Progenitor cell of endocrine pancreas (in vitro differentiated cells): ENCODE measurements at places on chromosomes 12 and 14. TPM values are rescaled to one million over a fixed set of nuclear protein-coding genes. Genes with fewer than 3 reads are reported as not detected.

ARL1 gene
- total RNA-seq, result 68.8 and 74.9 TPM in 2 replicates

MYO1H gene
- 0.51 and 0.77 TPM in 2 replicates for total RNA-seq

IRAK3 gene
- 0.02 TPM in 1 of 2 replicates, not detected in the other for total RNA-seq

TEAD4 gene
- 19.7 and 24.5 TPM in 2 replicates for total RNA-seq

MFAP5 gene
- not detected in 2 replicates for total RNA-seq

- DNase-seq, result no peak
These were observed 27.4 kb downstream of the RAB21 start for GRCh38 chr12:71782017-71782416.

- DNase-seq, result no peak
These were observed 15.6 kb downstream of the SPRING1 start for GRCh38 chr12:116722245-116722644.

GRCh38 chr14:93967637-93968250 is 8.6 kb downstream of the ASB2 start:
- no peak for DNase-seq

GRCh38 chr14:20428010-20428365 is 8.0 kb downstream of the KLHL33 start:
- DNase-seq, result no peak

DNA sequence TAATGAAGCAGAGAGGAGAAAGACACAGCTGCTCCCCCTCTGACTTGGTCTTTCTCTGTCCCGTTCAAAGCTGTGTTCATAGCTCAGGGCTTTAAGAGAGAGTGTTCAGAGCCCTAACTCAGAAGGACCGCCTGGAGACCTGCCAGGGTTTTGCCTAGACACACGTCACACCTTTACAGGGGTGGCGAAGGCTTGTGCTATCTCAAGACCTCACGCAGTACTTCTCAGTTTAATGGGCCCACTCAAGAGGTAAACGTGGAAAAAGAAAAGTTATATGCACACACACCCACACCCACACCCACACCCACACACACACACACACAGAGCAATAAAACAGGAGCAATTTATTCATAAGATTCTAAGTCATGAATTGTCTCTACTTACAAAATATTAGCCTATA is 374.3 kb downstream of the C12orf75 start:
- no peak for DNase-seq

DNA sequence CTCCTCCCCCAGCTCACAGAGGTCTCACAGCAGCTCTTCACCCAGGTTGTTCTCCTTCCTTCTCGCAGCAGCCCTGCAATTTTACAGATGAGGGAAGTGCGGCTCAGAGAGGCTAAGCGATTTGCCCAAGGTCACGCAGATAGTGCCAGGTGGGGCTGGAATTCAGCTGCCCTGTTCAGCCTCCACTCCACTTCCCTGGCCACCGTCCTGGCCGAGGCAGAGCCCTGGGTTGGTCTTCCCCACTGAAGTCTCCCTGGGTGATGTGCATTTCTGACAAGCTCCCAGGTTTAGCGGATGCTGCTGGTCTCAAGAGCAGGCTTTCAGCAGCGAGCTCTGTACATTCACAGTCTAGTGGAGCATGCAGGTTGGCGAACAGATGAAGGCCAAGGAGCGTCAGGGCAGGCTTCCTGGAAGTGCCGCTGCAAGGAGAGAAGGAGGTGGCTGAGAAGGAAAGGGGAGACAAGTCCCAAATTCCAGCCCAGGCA is 28.9 kb upstream of the EML1 start:
- DNase-seq, result no peak

DNA sequence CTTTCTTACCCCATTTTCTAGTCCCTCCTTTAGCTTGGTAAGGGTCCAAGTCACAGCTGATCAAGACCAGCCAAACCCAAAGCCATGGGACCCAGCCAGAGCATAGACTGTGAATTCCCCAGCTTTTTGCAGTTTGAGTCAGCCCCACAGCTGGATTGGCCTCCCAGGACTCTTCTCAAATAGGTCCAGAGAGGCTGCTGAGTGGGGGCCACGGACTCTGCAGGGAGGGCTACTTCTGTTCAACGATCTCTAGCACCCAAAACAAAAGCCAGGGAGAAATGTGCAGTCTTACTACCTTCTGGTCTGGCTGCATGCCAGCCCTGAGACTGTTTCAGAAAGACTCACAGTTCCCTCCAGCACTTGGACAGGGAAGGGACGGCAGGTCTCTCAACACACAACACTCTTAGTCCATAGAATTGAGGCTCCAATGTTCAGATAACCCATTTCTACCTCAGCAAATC is 1.6 kb downstream of the VDR start:
- no peak for DNase-seq

TAS2R7 gene
- not detected in 2 replicates for total RNA-seq

SMOC1 gene
- total RNA-seq, result 10.1 and 10.9 TPM in 2 replicates

TEX22 gene
- total RNA-seq, result 2.4 and 3.5 TPM in 2 replicates

GRCh38 chr14:104423701-104424405 is 155.7 kb upstream of the C14orf180 start:
- no peak for DNase-seq

DNA sequence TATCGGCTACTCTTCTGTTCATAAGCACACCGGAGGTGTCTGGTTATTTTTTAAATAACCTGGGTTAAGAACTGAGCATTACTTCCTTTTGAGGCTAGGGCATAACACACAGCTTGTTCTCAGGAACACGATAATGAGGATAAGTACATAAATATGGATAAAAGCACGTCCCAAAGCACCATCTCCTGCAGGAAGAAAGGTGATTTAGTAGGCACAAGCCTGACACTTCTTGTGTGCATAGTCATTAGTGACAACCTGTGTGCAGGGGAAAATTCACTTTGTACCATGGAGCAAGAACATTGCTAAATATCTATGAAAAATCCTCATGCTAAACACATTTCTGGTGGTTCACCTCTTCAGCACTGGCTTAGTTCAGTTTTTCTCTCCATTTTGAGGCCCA is 166.5 kb downstream of the SNAPC1 start:
- DNase-seq, result no peak

- DNase-seq, result no peak
These were observed 14.7 kb upstream of the GNPNAT1 start for GRCh38 chr14:52806115-52806514.

NOVA1 gene
- total RNA-seq, result 21.6 and 23.7 TPM in 2 replicates

GRCh38 chr12:93089805-93090569 is 160.9 kb upstream of the EEA1 start:
- no peak for DNase-seq

HIF1A gene
- total RNA-seq, result 137 and 141 TPM in 2 replicates

POLR3B gene
- total RNA-seq, result 11.8 and 12.3 TPM in 2 replicates

DNA sequence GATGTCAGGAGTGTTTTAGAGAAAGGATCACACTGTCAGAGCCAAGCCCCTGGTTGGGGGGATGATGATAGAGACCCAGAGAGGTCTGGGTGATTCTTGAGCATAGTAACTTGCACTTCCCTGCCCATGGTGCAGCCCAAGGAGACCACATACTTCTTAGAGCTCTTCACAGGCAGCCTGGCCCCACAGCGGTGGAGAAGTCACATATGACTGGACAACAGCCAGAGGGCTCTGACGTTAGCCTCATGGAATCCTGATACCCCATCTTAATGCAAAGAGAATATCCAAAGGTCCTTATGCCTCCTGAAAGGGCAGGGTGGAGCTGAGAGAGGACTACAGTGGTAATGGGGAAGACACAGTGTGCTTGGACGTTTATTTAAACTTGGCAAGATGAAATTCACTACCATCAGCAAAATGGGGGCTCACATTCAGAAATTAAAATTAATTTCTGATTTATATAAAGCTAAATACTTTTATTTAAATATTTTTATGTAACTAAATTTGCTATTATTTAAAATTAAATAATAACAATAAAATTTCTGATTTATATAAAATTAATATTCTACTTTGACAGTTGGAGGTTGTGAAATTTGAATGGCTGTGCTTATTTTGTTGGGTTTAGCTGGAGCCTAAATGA is 131.3 kb downstream of the KTN1 start:
- no peak for DNase-seq

GRCh38 chr12:109764123-109764522 is 50.5 kb downstream of the FAM222A start:
- no peak for DNase-seq

- DNase-seq, result no peak
These were observed 96.0 kb upstream of the NEDD1 start for GRCh38 chr12:96811083-96811482.

DNA sequence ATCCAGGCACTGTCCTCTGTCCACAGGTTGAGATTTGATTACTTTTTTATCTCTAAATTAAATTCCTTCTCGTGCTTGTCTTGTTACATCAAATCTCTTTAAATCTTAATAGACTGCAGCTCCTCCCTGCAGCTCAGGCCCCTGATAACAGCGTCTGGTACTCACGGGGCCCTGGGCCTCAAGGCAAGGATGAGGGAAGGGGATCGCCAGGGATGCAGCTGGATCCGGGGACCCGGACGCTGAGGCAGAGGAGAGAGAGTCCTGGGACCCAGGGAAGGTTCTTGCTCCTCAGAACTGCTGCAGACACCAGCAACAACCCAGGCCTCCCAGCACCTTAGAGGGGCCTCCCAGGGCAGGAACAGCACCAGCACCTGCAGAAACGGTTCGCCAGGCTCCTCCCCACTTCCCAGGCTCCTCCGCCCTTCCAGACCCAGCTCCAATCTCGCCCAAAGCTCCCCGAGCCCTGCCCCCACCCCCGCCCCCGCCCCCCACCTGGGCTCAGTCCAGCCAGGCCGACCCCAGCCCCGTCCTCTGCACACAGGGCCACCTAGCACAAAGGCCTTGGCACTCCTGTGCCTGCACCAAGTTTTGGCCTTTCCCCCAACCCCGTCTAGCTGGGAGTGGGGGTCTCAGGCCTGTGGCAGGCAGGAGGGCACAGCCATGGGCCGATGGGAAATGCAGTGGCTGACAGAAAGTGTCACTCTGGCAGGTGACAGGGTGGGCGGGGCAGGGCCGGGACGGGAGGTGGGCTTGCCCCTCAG is 60.3 kb upstream of the GALNT9 start:
- DNase-seq, result no peak

- no peak for DNase-seq
These were observed 593.8 kb downstream of the TRHDE start for GRCh38 chr12:72865921-72866320.

DNA sequence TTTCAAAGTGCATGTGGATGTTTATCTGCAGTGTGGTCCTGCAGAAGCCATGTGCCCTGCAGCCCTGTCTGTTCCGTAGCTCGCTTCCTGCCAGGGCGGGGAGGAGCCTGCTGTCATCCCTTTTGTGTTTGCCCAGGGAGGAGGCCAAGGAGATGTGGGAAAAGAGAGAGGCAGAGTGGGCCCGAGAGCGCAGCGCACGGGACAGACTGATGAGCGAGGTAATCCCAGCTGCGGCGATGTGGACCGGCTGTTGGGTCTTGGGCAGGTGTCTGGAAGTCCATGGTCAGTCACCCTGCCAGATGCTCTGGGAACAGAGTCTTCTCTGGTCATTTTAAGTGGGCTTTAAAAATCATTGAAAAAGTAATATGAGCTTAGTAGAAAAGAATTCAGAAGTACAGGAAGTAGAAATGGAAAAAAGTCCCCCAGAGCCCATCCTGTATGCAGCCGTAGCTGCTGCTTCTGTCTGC is 12.8 kb downstream of the TCHP start:
- DNase-seq, result no peak

DNA sequence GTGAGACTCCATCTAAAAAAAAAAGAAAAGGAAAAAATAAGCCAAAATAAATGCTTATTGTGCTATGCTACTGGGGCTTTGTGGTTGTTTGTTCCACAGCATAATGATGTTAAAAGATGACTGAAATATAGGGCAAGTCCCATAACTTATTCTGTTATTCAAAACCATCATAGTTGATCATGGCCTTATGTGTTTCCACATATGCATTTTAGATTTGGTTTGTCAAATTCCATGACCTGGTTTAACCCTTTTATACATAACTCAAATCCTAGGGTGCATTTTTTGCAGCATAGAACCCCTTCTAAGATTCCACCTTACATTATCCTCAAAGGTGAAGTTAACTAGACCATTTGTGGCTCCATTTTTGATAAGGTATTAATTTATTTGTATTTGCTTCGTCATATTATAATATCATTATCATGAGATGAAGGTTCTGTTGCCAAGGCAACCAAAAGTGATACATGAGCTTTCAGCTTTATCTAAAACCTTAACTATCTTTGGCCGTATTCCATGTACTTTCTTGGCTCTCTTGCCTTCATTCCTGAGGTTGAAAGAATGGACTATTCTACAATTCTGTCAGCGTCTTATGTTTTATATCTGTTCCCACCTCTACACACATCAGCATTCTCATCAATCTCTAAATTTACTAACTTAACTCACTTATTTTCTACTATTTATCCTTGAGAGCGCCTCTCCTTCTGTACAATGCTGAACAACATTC is 138.7 kb upstream of the DYRK2 start:
- no peak for DNase-seq
